Coronary artery (tissue), 2 donors: ENCODE measurements at places on chromosomes 1 and 21.

DNA sequence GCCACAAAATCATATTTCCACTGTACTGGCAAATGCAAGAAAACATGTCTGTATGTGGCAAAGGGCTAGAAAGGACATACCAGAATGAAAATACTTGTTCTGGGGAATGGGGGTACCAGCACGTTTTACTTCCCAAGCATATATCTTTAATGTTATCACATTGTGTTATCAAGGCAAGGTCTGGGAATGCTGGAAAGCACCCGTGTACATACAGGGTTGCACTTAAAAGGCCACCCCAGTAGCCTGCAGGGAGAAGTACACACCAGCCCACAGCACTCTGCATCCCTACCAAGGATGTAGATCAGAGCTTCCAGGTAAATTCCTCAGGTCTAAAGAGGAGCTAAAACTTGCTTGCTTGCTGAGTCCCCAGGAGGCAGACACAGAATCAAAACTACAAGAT, 381.8 kb downstream of the RRAGC start:
- no peak for DNase-seq

- no peak for DNase-seq
Measured at GRCh38 chr1:235946571-235946981, 79.9 kb upstream of the LYST start.

- DNase-seq: no peak
Measured at GRCh38 chr1:54996359-54996868, 2.3 kb upstream of the BSND start.

DNA sequence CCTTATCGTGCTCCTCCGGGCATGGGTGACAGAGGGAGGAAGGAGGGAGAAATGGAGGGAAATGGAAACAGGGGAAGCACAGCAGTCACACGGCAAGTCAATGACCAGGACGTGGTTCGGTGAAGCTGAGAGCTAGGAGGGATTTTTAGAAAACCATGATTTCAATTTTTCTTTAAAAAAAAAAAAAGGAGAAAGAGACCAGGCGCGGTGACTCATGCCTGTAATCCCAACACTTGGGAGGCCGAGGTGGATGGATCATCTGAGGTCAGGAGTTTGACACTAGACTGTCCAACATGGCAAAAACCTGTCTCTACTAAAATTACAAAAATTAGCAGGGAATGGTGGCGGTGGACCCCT, 776 bp upstream of the TNFRSF9 start:
- no peak for DNase-seq

- DNase-seq: no peak
Measured at GRCh38 chr1:14189381-14189780, 409.1 kb upstream of the KAZN start.
